ENCODE measurements at places on chromosomes 2 and 18.

GRCh38 chr2:186984481-186984880 is 135.5 kb upstream of the ZSWIM2 start:
- no peak for DNase-seq

DNA sequence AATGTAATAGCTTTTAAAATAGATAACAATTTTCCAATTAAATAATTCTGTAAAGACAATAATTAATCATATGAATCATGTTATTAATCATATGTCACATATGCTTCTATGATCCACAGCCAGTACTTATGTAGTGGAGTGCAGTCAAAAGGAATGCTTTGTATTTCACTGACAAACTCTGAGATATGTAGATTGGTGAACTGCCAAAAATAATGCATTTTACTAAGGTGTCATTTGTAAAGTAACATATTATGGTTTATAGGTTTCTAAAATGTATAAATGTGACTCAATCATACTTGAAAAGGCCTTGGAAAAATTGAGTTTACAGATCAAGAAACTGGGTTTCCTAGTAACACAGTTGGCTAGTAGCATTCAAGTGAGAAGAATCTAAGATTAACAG is 93.8 kb upstream of the KCNH7 start:
- DNase-seq: no peak

DNA sequence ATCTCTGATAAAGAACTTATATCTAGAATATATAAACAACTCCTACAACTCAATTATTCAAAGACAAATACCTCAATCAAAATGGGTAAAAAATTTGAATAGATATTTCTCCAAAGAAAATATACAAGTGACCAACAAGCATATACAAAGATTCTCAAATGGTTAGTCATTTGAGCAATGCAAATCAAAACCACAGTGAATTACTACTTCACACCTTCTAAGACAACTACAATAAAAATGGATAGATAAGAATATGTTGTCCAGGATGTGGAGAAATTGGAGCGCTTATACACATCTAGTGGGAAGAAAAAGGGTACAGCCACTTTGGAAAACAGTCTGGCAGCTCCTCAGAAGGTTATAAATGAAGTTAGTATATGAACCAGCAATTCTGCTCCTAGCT is 332.9 kb downstream of the TGIF1 start:
- DNase-seq: no peak

DNA sequence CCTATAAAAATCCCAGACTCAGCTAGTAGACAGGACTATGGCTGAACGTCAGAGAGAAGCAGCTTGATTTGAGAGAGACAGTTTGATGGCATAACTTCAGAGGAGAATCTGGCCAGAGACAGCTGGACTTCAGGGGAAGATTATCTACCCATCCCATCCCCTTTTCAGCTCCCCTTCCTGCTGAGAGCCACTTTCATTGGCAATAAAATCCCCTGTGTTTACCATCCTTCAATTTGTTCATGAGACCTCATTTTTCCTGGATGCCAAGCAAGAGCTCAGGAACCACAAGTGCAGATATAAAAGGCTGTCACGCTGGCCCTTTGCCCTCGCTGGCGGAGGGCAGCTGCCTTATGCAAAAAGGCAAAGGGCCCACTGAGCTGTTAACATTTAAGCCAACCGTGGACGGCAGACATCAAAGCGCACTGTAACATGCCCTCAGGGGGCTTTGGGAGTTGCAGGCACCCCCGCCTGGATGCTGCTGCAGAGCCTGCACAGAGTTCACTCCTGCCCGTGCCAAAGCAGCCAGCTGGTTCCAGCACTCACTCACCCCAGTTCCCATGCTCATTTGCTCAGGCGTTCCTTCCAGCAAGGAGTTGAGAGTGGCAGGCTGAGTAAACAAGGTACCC is 164.3 kb upstream of the PGAP1 start:
- no peak for DNase-seq

- peak; percentile 87 for DNase-seq
Measured at GRCh38 chr2:218876562-218877219, 4.0 kb upstream of the WNT10A start.

GRCh38 chr2:57881998-57882888 is 164.4 kb upstream of the VRK2 start:
- no peak for DNase-seq

- DNase-seq: no peak
Measured at GRCh38 chr2:79835911-79836310, 323.1 kb downstream of the CTNNA2 start.

GRCh38 chr18:65946777-65947176 is 196.0 kb downstream of the CDH7 start:
- no peak for DNase-seq

- no peak for DNase-seq
Measured at GRCh38 chr2:201880993-201881611, 74.8 kb downstream of the CDK15 start.

GRCh38 chr18:23401400-23402347 is 51.4 kb upstream of the RIOK3 start:
- no peak for DNase-seq

DNA sequence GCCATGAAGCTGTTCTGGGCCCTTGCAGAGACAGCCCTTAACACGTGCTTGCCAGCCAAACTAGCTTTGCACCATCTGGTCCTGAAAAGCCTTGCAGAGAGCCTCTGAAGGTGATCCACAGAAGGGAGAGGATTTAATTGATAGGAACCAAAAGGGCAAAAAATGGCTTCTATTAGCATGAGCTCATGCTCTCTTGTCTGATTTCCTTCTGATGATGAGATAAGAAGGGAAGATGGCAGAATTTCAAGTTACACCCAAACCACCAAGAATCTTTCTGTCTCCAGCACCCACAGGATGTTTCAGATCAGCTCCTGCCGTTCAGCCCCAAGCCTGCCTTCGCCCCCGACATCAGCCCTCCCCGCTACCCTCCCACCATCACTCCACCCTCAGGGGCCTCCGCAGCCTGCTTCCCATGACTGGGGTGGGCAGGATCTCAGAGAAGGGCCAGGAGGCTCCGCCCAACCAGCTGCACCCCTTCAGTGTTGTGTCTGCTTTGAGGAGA is 23.4 kb upstream of the GLI2 start:
- no peak for DNase-seq

- peak; percentile 94 for DNase-seq
Measured at GRCh38 chr2:237691908-237692600, 64.7 kb downstream of the LRRFIP1 start.

GRCh38 chr2:129877795-129878775 is 101.4 kb upstream of the RAB6C start:
- DNase-seq: peak; percentile 71

DNA sequence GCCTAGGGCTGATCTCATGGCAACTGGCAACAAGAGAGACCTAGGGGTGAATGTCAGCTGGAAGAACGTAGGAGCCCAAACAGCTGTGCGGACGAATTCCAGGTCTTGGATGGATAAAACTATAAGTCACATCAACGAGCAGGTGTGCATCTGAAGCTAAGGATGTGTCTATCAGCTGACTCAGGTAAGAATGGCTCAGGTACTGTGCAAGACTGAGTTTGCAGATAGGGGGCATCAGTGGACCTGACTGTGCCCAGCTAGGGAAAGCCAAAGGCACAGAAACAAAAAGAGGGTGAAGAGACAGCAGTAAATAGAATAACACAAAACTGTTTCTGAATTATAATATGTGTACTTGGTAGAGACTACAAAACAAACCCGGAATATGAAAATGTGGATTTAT is 357.3 kb downstream of the ZEB2 start:
- DNase-seq: peak; percentile 65

DNA sequence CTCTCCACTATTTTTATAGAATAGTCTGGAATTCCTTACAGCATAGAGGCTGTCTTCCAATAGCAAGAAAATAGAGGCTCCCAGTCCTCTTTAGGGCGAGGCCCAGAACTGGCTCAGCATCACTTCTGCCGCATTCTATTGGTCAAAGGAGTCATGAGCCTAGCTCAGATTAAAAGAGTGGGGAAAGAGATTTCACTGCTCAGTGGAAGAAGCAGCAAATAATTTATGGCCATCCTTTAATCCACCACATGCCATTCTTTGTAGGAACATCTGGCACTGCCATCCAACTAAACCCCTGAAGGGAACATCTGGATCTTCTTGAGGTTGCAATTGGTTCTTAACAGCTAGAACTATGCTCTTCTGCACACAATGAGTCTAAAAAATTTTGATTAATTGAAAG is 43.4 kb upstream of the NEUROD1 start:
- no peak for DNase-seq

- DNase-seq: no peak
Measured at GRCh38 chr2:79530443-79530842, 17.6 kb downstream of the CTNNA2 start.

GRCh38 chr2:46650556-46651001 is 171.2 kb downstream of the TMEM247 start:
- peak; percentile 83 for DNase-seq

DNA sequence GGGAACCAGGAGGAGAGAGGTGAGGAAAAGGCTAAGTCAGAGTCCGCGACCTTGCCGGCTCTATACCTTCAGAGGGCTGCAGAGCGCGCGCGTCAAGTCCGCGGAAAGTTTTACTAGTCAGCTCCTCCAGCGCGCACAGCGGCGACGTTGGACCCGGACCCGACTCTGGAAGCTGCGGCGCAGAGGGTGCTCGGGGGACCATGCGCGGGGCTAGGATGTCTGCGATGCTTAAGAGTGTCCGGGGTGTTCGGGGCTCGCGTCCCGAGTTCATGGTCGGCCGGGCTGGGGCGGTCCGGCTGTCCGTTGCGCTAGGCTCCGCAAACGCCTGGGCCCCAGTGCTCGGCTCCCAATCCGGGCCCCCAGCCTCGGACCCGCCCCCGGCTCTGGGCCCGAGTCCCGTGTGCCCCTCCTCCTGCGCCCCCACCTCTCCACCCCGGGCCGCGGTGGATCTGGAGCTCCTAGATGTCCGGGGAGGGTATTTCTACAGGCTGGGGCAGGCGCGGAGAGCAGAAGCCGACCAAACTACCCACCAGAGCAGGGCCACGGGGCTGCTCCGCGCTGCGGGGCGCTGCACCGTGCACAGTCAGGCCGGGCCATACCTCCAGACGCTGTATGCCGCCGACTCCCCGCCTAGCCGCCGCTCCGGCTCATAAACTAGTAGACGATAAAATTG is at the start of gene LBX2:
LBX2 (minus strand) TSS at position 337 of the 673 bp plus-strand sequence; CDS start at position 271, 66 bp downstream.
- DNase-seq: peak; percentile 61

DNA sequence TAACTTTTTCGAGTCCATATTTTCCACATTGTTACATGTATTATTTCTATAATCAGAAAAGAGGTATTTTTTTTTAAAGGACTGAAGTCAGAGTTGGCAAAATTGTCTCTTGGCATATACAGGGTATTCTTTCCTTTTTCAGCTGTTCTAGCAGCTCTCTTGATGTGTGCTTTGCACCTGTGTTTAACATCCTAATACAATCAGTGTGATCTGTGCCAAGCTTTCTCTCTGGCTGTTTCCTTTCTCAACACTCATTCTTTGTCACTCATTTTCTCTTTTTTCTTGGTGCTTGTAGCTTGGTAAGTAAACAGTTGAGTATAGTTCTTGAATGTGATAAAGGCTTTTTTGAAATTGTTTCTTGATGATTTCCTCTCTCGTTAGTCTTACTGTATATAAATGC is 9.2 kb downstream of the RNMT start:
- no peak for DNase-seq

DNA sequence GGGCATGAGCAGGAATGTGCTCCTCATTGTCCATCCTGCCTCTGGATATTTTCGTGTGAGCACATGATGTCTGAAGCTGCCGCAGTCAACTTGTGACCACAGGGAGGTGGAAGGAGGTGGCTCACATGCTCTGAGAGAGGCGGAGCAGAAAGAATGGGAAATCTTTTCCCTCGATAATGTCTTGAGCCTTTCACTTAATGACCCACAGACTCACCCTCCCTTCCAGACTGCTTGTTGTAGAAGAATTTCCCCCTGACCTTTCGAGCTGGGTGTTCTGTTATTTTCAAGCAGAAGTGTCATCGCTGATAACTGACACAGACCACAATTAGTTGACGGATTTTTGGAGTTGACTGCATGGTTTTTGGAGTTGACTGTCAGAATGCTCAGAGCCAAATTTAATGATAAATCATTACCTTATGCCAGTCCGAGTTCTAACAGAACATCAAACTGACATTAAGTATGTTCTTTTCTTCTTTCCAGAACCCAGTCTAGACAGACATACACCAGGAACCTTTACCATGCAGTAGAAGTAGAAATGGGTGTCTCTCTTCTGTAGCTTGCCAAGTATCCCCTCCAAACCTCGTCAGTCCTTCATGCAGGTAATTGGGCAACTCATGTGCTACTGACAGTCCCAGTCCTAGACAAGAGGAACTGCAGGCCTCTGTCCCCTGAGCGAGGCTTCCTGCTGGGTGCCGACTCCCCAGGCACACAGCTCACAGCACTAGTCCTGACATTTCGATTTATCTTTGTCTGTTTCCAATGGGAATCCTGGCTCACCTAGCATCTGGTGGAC is 29.4 kb upstream of the RTTN start:
- no peak for DNase-seq

DNA sequence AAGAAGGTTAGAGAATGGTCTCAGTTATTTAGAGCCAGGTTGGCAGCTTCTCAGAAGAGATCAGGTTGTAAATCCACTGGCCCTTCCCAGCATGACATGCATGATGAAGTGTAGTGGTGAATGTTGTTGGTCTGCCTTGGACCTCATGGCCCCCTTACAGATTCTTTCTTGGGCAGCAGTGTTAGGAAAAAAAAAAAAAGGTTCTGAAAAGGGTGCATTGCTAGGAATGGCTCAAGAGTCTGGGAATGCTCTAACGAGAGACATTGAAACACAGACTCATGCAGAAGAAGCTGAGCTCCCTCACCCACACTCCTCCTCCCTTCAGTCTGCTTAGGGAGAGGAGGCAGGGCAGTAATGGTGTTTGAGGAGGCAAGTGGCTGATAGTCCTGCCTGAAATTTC is 105.5 kb downstream of the POLE4 start:
- DNase-seq: no peak

DNA sequence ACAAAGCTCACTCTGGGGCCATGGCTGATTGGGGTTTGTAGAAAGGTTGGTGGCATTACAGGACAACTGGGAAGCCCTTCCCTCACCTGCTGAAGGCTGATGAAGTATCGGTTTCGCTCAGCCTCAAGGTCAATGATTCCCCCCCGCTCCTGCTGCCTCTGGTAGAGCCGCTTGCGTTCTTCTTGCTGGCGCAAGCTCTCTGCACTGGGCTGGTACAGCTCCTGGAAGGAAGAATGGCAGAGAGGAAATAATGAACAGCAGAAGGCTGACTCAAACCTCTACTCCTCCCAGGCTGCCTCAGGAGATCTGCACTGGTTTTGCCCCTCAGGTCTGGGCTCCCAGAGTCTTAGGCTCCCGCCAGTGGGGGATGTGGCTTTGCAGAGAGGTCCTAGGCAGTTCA is 5.2 kb downstream of the BCS1L start:
- DNase-seq: no peak

GRCh38 chr2:168426861-168427260 is 29.2 kb upstream of the CERS6 start:
- no peak for DNase-seq

DNA sequence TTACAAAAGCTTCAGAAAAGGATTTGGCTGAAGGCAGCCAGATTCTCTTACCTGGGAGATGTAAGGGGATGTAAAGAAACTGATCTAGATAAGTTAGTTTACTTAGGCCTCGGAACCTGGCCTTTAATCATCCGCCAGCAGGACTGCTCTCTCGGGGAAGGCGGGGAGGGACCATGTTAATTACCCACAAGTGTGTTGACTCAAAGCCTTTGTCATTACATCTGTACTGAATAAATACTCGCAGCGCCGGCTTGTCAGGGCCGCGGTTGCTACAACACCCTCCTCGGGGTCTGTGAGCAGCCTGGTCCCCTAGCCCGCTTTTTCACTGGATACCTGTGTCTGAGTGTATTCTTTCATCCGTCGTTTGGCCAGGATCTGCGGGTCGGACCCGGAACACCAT is 6.7 kb downstream of the CHMP3 start:
- no peak for DNase-seq

GRCh38 chr2:136239079-136239685 is 121.2 kb upstream of the CXCR4 start:
- DNase-seq: no peak

- DNase-seq: no peak
Measured at GRCh38 chr2:8514274-8514662, 167.6 kb upstream of the ID2 start.
